ENCODE measurements at places on chromosomes 12 and 14.

GRCh38 chr12:62917926-62918325 lies 17.0 kb downstream of the PPM1H start:
- DNase-seq = no peak

- no peak for DNase-seq
Observed at GRCh38 chr12:5188472-5188871, 144.8 kb downstream of the KCNA5 start.

DNA sequence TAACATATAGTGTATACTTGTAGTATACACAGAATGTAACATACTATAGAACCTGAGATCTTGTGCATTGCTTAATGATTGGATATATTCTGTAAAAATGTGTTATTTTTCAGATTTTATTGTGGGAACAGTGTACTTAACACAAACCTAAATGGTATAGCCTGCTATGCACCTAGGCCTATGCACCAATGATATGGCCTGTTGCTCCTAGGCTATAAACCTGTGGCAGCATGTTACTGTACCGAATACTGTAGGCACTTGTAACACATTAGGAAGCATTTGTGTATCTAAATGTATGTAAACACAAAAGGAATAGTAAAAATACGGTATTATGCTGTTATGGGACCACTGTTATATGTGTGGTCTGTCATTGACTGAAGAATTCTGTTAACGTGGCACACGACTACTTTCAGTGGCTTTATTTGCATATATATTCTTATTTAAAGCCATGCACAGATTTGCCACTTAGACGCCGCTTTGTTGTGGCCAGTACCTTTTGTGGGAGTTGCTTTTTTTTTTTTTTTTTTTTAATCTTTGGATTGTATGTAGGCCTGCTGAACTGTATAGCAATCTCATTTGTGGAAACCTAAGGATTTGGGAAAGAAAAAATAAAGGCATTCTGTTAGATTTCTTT lies 7.4 kb downstream of the PAPOLA start:
- DNase-seq = no peak

DNA sequence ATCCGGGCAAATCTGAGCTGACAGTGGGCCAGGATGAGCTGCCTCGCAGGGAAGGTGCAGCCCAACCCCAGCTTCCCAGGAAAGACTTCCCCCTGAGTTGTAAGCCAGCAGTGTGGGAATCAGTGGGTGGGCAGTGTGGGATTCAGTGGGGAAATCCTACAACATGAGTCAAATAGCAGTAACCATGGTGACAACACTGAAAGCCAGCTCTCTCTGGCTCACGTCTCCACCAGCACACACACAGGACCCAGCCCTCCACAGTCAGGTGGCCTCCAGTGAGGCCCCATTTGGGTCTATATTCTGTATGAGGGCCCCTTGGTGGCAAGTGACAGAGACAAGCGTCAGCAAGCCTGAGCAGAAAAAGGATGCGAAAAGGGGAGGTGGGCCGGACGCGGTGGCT lies 6.0 kb upstream of the LGALS3 start:
- DNase-seq = no peak

DNA sequence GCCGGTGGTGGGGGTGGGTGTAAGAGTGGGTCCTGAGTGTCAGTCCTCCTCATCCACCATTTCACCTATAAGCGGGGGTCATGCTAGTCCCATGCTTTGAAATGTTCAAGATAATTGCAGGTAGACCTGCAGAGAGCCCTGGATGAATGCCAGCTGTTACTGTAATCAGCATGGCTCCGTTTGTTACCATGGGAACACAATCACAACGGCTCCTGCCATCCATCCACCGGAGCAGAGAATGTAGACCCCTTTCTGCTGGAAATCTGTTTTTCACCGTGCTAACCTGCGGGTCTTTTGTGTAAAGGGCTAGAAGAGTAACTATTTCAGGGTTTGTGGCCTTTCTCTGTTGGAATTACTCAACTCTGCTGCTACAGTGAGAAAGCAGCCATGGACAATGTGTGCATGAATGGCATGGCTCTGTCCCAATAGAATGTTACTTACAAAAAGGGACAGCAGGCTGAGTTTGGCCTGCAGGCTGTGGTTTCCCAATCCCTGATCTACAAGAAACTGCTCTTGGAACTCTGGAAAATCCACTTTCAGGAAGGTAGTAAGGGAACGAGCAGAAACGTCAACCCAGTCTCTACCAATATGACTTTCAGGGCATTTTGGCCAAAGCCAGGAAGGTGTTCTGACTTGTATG lies 36.1 kb downstream of the KCTD10 start:
- no peak for DNase-seq

DNA sequence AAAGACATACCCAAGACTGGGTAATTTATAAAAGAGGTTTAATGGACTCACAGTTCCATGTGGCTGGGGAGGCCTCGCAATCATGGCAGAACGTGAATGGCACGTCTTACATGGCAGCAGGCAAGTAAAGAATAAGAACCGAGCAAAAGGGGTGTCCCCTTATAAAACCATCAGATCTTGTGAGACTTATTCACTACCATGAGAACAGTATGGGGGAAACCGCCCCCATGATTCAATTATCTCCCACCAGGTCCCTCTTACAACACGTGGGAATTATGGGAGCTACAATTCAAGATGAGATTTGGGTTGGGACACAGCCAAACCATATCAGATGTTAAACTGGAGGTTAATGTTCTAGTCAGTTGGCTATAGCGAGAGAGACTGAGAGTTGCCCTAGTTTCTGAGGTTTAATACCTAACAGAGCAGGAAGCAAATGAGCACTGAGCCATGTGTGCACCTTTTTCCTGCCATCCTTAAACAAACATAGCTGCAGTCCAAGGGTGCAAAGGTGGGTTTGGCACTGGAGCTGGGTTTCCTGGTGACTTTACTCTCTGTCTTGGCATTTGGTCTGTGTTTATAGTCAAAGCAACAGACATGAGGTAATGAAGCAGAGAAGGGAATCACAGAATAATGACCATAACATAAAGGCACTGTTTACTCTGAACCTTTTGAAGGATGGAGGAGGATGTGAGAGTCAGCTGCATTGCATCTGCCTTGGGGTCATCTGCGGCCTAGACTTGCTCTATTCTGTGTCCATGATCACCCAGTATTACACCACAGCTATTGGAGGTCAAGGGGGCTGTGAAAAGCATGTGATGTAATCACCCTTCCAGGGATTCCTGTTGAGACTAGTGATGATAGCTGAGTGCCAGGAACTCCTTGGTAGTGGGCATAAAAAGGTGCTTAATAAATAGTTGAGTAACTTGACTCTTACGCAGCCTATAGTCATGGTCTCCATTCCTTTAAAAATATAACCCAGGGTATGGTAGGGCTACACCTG lies 83.6 kb upstream of the USP44 start:
- peak; percentile 90 for DNase-seq

- DNase-seq = no peak
Observed at GRCh38 chr12:64088431-64089349, 133.4 kb downstream of the KICS2 start.

DNA sequence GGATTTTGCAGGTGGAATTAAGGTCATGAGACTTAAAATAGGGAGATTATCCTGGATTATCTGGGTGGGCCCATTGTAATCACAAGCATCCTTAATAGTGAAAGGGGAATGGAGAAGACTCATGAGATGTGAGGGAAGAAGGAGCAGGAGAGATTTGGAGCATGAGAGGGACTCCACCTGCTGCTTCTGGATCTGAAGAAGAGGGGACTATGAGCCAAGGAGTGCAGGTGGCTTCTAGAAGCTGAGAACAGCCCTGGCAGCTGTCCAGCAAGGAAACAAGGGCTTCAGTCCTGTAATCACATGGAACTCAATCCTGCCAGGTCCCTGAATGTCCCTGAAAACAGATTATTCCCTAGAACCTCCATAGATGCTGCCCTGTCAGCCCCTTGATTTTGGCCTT lies 67.8 kb downstream of the PELI2 start:
- DNase-seq = no peak

- DNase-seq = no peak
Observed at GRCh38 chr12:4881266-4882064, 28.2 kb upstream of the KCNA1 start.

- DNase-seq = no peak
Observed at GRCh38 chr12:47065546-47065945, 13.9 kb upstream of the PCED1B start.

- no peak for DNase-seq
Observed at GRCh38 chr12:7948589-7949260, 12.7 kb upstream of the SLC2A3 start.

DNA sequence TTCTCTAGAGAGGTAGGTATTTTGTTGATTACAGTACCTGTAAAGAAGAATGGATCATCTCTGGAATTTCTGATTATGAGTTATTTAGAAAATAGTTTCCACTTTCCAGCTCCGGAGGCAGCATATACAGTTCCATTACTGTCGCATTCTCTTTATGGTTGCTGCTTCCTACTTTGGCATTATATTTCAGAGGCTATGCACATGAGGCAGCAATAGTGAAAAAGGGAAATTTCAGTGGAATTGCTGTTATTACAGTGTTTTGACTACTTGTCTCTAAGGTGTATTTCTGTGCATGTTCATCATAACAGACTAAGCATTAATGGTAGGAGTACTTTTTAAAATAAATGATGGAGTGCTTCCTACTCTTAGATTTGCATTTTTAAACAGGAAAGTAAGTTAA lies 10.2 kb downstream of the GNG2 start:
- DNase-seq = no peak

DNA sequence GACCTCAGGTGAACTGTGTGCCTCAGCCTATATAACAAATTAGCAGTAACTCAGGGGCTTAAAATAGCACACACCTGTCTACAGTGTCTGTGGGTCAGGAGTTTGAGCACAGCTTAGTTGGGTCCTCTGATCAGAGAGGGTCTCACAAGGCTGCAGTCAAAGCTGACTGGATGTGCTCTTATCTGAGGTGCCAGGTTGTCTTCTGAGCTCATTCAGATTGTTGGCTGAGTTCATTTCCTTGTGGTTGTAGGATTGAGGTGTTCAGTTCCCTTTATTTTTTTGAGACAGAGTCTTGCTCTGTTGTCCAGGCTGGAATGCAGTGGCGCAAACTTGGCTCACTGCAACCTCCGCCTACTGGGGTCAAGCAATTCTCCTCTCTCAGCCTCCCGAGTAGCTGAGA lies 164.7 kb downstream of the ADCK1 start:
- no peak for DNase-seq

DNA sequence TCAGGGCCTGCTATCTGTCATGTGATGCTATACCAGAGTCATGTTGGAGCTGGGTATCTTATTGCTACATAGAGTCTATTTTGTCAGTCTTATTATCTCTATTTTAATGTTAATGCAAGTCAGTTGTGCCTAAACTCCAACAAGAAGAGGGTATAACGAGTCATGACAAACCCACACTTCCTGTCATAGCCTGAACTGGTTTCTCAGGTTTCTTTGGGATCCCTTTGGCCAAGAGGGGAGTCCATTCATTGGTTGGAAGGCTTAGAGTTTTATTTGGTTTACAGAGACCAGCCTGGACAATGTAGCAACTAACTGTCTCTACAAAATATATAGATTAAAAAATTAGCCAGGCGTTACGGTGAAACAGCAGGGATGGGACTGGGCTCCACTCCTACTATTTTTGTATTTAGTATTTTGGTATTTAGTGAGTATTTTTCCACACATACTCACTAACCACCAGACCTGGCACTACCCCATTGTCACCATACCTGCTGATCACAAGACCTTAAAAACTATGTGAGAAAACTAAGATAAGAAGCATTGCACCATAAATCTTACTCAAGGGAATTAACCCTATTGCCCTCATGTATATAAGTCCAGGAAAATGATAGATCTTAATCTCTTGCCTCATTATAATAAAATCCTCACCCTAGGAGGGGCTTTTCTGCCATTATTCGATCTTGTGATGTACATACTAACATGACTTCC lies 387.5 kb downstream of the IPO8 start:
- no peak for DNase-seq

- no peak for DNase-seq
Observed at GRCh38 chr12:68264158-68264855, 10.9 kb upstream of the IL22 start.

DNA sequence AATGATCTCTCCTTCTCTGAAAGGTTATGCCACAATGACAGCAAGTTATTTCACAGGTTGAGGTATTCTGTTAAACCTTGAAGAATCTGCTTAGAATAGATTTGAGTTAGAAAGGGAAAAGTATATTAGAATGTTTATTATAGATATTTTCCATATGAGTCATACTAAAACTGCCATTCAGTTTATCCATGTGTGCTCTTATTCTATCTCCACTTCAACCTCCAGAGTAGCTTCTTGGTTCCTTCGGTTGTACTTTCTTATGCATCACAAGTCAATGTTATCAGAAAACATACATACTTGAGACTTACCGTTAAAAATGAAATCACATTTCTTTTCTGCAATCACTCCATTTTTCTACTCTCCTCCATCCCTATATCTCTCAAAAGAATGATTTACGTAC lies 197.7 kb downstream of the BCAT1 start:
- no peak for DNase-seq

GRCh38 chr12:86456241-86456640 lies 200.1 kb upstream of the MGAT4C start:
- DNase-seq = no peak

DNA sequence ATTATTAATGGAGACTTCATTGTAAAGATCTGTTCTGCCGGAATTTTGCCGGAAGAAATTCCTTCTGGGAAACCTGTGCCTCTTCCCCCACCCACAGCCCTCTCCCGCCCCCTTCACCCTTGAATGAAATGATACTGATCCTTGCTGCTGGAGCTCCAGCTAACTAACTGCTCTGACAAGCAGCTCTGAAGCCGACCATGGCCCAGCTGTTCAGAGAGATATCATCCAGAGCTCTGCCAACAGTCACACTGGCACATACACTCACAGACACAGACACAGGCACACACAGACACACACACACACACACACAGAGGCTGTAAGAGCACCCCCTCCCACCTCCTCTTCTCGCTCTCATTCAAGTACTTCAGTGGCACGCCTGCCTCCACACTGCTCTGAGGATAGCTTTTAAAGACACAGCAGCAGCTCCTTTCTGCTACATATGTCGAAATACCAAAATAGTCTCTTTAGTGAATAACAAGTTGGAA lies 88.6 kb downstream of the R3HDM2 start:
- DNase-seq = no peak

DNA sequence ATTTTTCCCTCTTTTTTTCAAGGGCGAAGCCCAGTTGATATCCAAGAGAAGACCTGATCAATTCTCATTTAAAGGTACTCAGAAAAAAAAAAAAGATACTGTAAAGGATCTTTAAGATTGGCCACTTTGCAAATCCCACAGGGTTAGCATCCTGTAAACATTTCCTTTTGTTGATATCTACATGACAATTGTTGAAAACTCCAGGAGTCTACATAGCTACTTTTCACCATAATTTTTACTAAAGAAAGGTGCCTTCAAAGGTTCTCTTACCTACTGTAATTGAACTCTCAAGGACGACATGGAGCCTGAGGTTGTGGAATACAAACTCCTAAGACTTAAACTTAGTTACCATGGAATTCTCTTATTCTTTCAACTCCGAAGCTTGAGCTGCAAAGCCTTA lies 125.5 kb downstream of the HECTD4 start:
- no peak for DNase-seq

DNA sequence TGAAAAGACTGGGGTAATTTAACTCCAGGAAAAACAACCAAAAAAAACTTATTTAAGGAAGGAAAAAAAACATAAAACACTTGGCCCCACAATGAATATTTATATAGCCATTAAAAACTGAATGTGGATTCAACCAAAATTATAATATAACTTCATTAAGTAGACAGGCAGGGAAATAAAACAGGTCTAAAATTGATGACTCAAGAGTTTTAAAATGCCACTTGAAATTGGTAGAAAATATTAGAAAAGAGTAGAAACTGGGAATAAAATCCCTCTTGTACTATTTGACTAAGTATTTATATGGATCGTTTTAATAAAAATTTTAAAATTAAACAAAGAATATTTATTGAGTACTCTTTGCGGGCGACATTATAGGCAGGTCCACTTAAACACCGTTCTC lies 28.8 kb downstream of the RPS6KA5 start:
- DNase-seq = no peak

- DNase-seq = peak; percentile 70
Observed at GRCh38 chr12:112116232-112117060, 7.9 kb upstream of the NAA25 start.
